ENCODE measurements at places on chromosomes 5 and 9.

GRCh38 chr5:163261647-163262269, 175.6 kb upstream of the CCNG1 start:
- DNase-seq = no peak

GRCh38 chr9:36136894-36137391, 410 bp downstream of the GLIPR2 start:
- no peak for DNase-seq

GRCh38 chr5:136021016-136021405, 7.8 kb upstream of the TGFBI start:
- no peak for DNase-seq

- DNase-seq = peak; percentile 37
These were observed 83.4 kb downstream of the SH3PXD2B start for GRCh38 chr5:172370648-172371545.

DNA sequence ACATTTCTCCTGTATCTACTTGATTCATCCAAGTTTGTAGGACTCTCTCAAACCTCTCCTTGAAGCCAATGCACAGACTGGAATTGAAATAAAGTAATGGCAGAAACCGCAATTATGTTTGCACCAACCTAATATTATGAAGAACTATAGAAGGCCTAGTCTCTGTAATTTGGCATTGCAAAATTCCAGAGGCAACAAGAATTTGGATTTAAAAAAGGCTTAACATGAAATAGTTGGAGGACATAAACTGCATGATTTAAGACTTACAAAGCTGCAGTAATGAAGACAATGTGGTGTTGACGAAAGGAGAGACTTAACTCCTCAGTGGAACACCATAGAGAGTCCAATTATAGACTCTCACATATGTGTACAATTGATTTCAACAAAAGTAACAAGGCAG, 117.8 kb upstream of the MINAR2 start:
- DNase-seq = no peak

- no peak for DNase-seq
These were observed 44.4 kb downstream of the ACTBL2 start for GRCh38 chr5:57437976-57438805.

GRCh38 chr9:112755675-112756074, 5.1 kb downstream of the SNX30 start:
- no peak for DNase-seq

- DNase-seq = no peak
These were observed 152.4 kb upstream of the ARRDC3 start for GRCh38 chr5:91535499-91535898.

GRCh38 chr9:76203373-76203772, 190.9 kb downstream of the RFK start:
- DNase-seq = no peak

DNA sequence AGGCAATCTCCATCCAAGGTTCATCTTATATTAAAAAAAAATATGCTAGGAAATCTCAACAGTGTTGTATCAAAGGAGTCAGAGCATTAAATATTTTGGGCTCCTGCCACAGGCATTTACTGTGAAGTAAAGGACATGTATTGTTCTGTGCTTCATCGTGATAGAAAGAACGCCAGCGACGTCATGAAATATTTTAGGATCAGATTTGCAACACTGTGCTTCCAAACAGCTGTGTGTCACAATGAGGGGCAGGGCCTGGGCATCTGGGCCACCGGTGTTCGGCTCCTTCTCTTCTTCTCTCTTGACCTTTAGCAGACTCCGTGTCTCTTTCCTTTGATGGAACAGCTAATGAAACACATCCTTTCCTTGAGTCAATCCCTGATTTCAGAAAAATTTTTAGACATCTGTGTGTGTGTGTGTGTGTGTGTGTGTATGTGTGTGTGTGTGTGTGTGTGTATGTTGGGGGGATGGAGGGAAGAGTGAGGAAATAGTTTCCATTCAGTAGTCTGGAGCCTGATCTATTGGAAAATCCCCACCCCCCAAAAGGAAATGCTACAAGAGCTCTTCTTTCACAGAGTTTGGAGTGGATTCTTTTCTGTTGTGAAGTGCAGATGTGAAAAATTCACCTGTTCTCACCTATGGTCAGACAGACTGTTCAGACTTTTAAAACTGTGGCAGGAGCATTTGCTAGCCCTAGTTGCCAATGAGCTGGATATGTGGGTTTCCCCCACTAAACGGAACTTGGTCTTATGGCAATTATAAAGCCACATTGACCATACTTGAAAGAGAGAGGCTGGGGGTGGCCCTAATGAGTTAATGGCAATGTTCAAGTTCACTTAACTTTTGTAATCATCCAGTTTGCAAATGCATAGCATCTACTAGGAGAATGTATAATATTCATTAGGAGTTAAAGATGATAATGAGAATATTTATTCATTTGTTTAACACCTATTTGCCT, 18.1 kb upstream of the TNC start:
- DNase-seq = no peak

- no peak for DNase-seq
These were observed 192.1 kb downstream of the COMMD10 start for GRCh38 chr5:116276952-116277351.

DNA sequence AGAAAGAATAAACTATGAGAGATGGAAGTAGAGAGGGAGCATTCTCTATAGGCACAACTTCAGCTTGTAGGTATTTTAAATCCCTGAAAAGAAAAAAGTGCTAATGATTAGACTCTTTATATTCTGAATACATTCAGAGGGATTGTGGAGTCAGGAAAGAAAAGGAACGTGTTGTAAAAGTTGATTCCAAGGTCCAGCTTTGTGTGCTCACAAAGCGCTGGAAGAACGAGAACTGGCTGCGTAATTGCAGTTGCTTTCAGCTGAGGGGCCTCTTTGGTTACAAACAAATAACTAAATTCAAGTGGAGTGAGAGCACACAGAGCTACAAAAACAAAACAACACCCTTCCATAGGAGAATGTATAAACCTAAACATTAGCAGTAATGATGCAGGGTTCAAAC, 1040.4 kb upstream of the WWC1 start:
- no peak for DNase-seq

DNA sequence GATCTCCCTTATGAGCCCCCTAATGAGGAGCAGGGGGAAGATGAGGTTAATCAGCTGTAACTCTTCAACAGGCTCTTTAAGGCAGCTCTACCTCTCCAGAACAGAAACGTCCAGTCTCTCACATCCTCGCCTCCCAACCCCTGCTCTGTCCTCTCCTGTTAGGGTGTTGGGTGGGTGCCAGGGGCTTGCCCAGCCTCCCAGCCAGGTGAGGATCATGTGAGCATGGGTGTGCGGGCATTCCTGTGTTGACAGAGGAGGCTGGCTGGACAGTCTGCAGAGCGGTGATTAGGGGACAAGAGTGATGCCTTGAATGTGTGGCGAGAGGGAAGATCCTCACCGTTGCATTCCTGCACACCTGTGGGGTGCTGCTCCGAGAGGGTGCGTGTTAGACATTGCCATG, 51.7 kb downstream of the CCDC180 start:
- no peak for DNase-seq

GRCh38 chr5:21391506-21391905, 1403.5 kb upstream of the CDH18 start:
- DNase-seq = no peak

DNA sequence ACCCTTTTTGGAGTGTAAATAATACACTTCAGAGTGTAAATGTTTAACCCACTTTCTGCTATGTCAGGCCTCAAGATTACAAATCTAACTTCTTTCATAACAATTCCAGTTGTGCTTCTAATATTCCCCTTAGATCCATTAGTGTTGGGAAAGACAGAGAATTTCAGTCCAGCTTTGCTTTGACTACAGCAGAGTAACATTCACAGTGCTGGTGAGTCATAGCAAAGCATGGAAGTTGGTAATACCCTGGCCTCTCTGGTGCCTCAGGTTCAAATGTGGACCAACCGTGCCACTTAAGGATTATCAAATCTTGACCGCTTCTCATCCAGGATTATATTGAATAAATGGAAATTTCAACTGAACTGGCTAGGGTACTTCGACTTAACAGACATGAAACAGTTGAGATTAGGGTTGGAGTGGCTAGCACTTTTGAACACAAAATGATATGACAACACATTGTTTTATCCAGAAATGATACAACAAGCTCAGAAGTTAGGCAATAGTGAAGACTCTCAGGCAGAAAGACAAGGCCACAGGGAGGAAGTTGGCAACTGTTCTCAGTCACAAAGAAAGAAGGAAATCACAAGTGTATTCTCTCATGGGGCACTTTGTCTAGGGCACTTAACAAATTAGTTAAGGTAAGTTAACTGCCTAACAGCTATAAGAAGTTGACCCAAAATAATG, 24.4 kb upstream of the RASA1 start:
- DNase-seq = no peak

- no peak for DNase-seq
These were observed 38.0 kb downstream of the TMEM161B start for GRCh38 chr5:88230546-88231066.

GRCh38 chr5:55191165-55191564, 18.2 kb upstream of the CDC20B start:
- no peak for DNase-seq

- no peak for DNase-seq
These were observed 286.7 kb downstream of the ELAVL2 start for GRCh38 chr9:23539311-23539710.

- DNase-seq = no peak
These were observed 484.9 kb downstream of the BNC2 start for GRCh38 chr9:16385590-16385989.

GRCh38 chr9:88313364-88314220, 74.7 kb upstream of the SPIN1 start:
- no peak for DNase-seq

DNA sequence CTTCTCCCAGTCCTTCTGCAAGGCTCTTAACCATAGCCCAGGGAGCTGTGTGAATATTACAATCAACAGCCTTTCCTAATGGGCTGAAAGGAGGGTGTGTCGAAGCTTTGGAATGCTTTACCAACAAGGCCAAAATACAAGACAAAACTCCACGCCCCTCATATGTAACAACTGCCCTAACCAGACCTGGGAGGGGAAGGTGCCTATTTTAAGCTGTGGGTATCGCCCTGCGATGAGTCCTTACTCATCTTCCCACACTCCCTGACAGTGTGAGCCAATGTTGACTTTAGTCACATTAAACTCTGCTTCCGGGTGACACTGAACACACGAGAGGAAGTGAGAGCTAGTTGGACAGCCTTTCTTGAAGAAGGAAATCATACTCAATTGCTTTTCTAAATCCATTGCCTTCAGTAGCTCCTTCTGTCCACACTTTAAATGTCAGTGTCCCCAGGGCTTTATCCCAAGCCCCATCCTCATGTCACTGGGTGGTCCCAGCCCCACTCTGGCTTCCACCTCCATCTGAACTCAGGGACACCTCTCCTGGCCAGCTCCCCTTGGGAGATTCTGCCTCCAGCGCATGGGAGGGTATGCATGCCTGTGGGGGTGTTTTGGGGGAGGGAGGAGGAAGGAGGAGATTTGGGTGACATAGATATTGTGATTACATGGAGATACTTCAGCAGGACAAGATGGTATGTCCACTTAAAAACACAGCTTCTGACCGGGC, 6.5 kb upstream of the TBC1D9B start:
- DNase-seq = peak; percentile 44

GRCh38 chr9:75889977-75890471, 449 bp upstream of the PCSK5 start:
- DNase-seq = no peak

- DNase-seq = no peak
These were observed 186.7 kb downstream of the COMMD10 start for GRCh38 chr5:116271446-116272025.

- DNase-seq = peak; percentile 44
These were observed 581 bp upstream of the C9orf40 start for GRCh38 chr9:74953235-74953751.

DNA sequence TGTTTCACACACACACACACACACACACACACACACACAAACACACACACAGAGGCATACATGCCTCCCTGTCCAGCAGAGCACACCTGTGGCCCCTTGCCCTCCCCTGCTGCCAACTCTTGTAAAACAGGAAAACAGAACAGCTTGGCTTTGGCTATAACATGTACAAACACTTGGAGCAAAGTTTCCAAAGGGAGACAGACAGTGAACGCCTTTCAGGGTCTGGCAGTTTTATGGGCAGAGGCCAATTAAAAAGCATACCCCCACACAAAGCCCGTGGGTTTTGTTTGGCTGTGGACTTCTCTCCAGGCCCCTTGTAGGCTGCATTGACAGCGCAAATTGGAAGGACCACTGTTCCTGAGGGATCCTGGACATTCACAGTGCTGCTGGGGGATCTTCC, 265.6 kb downstream of the PAPPA start:
- no peak for DNase-seq

GRCh38 chr5:82820961-82821845, 256.0 kb downstream of the TMEM167A start:
- DNase-seq = no peak

GRCh38 chr9:95104581-95104960, 212.9 kb downstream of the FANCC start:
- no peak for DNase-seq

DNA sequence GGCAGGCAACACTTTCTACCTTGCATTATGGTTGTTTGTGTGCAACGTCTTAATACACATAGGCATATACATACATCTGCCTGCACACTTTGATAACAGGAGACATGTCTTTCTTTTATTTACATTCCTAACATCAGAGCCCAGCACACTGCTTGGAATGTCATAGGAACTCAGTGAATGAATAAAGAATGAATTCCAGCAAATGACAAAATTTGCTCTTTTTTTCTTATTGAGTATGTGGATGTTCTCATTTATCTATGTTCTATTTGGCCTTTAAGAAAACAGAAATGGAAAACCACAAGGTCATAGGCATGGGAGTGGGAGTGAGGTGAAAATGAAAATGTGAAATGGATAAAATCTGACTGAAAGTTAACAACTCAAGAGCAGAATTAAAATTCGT, 36.3 kb upstream of the PALM2AKAP2 start:
- no peak for DNase-seq

DNA sequence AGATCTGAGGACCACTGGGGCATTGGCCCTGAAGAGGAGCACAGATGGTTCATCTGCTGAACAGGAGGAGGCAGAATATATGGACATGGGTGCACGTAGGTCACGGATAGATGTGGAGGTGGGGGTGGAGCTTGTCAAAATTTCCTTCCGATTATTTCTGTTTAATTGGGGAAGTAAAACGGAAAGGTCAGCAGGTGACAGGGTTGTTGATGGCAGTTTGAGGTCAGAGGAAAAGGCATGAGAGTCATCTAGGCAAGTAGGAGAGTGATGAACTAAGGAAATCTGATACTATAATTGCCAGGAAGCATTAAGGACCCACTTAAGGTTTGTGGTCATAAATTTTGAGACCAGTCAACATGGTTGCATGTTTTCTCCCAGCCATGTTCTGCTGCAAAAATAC, 8.4 kb upstream of the FAM81B start:
- no peak for DNase-seq

DNA sequence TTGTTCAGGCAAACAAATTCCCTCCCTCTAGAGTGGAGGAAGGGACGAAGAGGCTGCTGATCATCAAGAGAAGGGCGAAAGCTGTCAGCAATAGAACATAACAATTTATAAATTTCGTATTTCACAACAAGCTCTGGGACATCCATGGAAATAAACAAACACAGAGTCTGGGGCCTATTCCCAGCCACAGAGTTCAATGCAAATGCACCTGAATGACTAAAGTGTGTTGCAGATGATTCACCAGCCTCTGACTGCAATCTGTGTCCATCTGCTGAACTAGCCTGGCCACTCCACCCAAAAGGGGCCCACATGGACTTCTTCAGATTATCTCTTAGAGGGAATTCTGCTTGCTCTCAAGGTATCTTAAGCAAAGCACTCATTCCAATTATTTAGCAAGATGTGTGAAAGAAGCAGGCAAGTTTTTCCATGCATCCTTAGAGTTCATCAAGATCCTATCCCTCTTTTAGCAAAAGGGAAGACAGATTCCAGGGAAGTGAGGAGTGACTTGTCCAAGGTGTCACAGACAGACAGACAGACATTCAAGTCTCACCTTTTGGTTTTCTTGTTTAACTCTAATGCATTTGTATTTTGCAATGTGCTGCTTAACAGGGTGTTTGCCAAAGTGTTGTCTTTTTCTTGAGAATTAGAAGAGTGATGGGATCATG, 307.8 kb upstream of the PAPPA start:
- DNase-seq = no peak

Data from OCI-LY7 (cell line).